Kidney epithelial cell (primary cell): ENCODE measurements at places on chromosomes 5 and 9.

DNA sequence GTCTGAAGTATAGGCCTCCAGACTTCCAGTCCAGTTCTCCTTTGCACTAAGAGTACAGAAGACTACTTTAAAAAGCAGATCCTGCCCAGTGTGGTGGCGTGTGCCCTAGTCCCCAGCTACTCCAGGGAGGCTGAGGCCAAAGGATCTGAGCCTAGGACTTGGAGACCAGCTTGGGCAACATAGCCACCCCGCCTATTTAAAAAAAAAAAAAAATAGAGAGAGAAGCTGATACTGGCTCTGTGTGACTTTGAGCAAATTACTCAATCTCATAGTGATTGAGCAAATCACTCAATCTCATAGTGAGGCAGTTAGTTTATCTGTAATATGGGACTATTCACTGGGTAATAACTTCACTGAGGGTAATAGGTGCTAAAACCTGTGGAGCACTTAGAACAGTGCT lies 43.6 kb upstream of the KDM4C start:
- no peak for DNase-seq

- no peak for DNase-seq
These were observed 21.1 kb upstream of the LAMC3 start for GRCh38 chr9:130987738-130988399.

- no peak for DNase-seq
These were observed 33.5 kb downstream of the KCNMB1 start for GRCh38 chr5:170355601-170356098.

- no peak for DNase-seq
These were observed 58.8 kb upstream of the NEK6 start for GRCh38 chr9:124198948-124199347.

DNA sequence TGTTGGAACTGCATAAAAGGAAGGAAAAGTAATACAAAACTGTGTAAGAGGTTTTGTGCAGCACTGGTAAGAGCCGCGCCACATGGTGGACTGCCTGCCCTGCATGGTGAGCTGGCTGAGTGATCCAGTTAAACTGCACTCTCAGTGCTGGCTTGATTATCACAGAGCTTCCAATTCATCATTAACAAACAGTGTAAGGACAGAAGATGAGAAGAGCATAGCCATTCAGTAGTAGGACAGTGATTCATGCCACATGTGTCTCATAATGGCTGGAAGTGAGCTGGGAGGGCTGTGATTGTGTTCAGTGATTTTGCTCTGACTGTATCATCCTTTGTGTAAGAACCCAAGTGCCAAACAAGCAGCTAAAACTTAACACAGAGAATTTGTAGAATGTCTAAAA lies 14.1 kb downstream of the ASPN start:
- DNase-seq: no peak

- DNase-seq: no peak
These were observed 1920.3 kb upstream of the WWC1 start for GRCh38 chr5:166370928-166371690.

GRCh38 chr5:17992291-17992690 lies 358.0 kb downstream of the TAF11L14 start:
- no peak for DNase-seq

DNA sequence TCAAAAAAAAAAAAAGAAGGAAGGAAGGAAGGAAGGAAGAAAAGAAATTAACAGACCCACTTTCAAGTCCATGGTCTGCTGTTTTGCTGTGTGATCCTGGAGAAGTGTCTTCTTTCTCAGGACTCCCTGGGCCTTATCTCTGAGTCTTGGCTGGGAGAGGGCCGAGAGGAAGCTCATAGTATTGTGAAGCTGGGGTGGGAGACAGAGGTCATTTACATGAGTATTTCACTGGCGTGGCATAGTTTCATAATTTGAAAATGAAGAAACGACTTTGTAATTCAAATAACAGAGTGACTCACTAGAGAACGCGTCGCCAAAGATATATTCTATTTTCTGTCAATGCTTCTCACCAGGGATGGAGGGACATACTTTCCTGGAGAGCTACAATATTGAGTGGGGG lies 2.4 kb upstream of the C9orf50 start:
- DNase-seq: no peak

DNA sequence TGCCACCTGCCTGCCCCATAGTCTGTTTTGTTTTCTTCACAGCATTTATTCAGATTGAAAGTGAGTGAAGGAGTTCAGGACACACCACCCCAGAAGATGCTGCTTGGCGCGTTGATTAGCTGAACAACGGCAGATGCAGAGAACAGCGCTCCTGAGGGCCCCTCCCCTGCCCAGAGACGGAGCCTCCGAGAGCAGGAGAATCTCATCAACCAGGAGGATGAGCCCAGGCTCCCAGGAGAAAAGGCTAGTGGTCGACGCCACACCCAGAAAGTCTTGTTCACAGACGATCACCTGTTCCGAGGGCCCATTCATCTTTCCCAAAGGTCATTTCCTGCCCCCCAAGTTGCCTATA lies 180.4 kb upstream of the PPP1R26 start:
- no peak for DNase-seq

- no peak for DNase-seq
These were observed 14.5 kb downstream of the PHAX start for GRCh38 chr5:126615286-126615685.

- no peak for DNase-seq
These were observed 8.7 kb downstream of the HNRNPAB start for GRCh38 chr5:178213003-178213461.

- DNase-seq: no peak
These were observed 120.0 kb downstream of the C5orf15 start for GRCh38 chr5:133848341-133848811.

- no peak for DNase-seq
These were observed 8.8 kb downstream of the BBLN start for GRCh38 chr9:128168731-128169308.

GRCh38 chr5:157651623-157652376 lies 438 bp downstream of the SOX30 start:
- no peak for DNase-seq

- no peak for DNase-seq
These were observed 5.8 kb upstream of the IFNA1 start for GRCh38 chr9:21434202-21435014.

- no peak for DNase-seq
These were observed 130.9 kb downstream of the CEMIP2 start for GRCh38 chr9:71637375-71637774.

GRCh38 chr5:165130656-165131055 lies 1625.2 kb downstream of the MAT2B start:
- DNase-seq: no peak

DNA sequence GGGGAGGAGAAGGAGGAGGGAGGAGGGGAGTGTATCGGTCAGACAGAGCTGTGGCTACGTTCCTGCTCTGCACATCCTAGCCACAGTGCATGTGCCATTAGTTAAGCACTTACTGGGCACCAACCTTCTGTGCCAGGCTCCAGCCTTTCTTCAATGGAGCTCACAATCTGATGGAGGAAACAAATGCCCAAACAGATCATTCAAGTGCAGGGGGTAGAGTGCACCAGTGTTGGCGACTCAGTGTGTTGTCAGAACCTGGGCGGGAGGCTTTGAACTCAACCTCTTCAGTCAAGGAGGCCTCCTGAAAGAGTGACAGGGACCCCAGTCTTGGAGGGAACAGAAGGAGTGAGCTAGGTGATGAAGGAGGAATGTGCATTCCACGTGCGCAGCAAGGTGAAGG lies 51.9 kb upstream of the SHB start:
- no peak for DNase-seq

DNA sequence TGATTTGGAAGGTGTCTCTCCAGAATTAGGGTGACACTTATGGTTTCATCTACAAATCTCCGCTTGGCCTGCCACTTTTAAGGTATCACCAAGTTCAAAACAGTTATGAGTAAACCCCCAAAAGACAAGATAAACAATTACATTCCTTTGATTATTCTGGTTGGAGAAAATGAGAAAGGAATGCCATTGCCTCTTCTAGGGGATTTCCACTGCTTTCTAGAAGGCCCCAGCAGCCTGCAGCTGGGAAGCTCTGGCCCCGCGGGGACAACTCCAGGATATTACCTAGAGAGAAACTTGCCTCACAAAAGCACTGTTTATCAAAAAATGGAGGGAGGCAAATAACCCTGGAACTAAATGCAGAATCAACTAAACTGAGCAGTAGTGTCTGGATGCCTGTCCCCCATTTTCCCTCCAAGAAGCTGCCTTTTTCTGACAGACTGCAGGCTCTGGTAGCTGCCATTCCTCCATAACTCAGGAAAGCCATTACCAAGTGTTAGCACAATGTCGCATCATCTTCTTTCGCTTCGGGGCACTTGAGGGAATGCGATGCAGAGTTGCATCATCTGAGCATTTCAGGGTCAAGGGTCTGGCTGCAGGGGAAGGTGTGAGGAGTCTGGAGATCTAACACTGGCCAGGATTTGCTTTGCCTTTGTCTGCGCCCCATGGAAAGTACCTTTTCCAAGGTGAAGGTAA lies 71.5 kb upstream of the PLPP6 start:
- no peak for DNase-seq

- DNase-seq: no peak
These were observed 217.6 kb downstream of the NDUFS4 start for GRCh38 chr5:53777864-53778618.

DNA sequence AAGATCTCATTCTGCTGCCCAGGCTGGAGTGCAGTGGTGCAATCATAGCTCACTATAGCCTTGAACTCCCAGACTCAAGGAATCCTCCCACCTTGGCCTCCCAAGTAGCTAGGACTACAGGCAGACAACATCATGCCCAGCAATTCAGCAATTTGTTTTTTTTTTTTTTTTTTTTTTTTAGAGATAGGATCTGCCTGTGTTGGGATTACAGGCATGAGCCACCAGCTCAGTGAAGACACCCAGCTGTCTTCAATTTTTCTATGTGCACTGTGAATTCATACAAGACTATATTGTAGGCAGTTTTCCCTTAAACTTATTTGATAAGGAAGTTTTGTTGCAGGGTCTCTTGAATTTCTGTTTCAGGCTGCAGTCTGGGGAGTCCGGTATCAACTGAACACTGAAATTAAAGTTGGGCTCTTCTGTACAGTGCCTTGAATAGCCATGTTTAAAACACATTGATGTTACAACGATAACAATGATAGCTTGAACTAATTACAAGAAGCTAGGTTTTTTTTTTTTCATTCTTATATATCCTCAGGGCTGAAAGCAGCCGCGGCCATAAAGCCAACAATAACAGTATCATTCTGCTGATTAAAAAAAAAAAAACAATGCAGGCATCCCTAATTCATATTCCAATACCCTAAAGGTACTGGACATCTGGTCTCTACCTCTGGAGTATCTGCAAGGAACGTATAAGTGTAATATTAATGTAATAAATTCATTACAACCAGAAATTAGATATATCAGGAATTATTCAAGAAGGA lies 63.5 kb downstream of the MPDZ start:
- DNase-seq: no peak

- DNase-seq: no peak
These were observed 2.6 kb upstream of the SPATA31E1 start for GRCh38 chr9:87880116-87880515.

- DNase-seq: no peak
These were observed 20.5 kb upstream of the CDKN2AIPNL start for GRCh38 chr5:134432174-134432573.

DNA sequence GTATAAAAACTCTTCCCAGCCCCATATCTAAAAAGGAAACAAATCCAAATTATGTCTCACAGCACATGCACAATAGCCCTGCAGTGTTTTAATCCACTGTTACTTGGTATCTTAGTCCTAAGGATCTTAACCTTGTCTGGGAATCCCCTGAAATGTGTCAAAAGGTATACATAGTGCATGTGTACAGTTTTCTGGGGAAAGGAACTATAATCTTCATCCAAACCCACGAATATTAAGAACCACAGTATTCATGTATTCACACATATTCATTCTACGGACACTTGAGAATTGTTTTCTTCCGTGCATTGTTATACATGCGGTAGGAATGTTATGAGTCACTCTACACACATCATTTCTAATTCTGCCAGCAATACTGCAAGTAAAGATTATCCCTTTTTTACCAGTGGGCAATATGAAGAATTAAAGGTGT lies 47.8 kb upstream of the SNX2 start:
- DNase-seq: peak; percentile 56

DNA sequence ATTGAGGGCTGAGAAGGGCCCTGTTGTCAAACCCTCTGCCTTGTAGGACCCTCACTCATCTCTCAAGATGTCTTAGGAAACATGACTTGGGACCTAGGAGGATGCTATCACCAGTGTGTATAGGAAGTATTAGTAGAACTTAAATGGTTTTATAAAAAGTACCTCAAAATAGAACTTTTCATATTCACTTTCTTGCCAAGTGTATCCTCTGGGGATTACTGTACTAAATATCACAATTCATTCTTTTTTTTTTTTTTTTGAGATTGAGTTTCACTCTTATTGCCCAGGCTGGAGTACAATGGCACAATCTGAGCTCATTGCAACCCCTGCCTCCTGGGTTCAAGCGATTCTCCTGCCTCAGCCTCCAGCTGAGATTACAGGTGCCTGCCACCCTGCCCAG lies 56.2 kb downstream of the ARHGEF28 start:
- no peak for DNase-seq

GRCh38 chr5:6692906-6693305 lies 20.3 kb upstream of the TENT4A start:
- no peak for DNase-seq

DNA sequence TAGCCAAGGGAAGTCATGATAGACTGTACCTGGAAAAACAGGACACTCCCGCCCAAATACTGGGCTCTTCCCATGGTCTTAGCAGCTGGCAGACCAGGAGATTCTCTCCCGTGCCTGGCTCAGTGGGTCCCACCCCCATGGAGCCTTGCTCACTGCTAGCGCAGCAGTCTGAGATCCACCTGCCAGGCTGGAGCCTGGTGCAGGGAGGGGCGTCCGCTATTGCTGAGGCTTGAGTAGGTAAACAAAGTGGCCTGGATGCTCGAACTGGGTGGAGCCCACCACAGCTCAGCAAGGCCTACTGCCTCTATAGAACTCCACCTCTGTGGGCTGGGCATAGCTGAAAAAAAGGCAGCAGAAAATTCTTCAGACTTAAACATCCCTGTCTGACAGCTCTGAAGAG lies 10.1 kb upstream of the THG1L start:
- no peak for DNase-seq

DNA sequence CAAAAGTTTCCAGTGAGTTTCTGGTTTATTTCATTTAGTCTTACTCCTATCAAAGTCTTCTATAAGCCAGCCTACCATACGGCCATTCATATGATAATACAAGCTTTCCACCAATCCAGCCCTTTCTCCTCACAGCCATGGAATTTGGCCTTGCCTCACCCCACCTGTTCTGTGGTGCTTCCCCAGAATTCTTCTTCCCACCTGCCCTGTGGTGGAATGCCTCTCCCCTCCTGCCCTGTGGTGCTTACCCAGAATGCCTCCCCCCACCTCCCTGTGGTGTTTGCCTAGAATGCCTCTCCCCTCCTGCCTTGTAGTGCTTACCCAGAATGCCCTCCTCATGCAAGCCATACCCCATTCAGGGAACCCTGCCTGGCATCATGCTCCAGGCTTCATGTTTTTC lies 90.3 kb upstream of the APC start:
- DNase-seq: no peak

DNA sequence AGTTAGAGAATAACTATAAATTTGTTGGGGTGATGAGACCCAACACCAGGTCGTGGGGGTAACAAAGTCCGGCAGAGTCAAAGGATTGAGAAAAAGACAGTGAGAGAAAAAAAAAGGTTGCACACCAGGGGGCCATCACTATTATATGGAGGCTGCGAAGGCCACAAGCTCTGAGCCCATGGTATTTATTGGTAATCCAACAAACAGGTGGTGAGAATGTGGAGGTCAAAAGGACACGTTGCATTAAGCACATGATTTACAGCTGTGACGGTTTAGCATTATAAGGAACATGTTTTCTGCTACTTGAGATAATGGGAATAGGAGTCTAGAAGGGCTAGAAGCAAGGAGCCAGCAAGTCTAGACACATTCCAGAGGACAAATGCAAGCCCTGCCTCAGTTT lies 2202.2 kb upstream of the C9orf72 start:
- DNase-seq: no peak

GRCh38 chr5:140041492-140042392 lies 1.4 kb downstream of the NRG2 start:
- DNase-seq: no peak
